Activated T-helper 1 cell treated with anti-CD3 and anti-CD28 coated beads, Interleukin-2, amount 50 U/mL, for 16 hours (primary cell): ENCODE measurements at places on chromosomes 13 and 19.

DNA sequence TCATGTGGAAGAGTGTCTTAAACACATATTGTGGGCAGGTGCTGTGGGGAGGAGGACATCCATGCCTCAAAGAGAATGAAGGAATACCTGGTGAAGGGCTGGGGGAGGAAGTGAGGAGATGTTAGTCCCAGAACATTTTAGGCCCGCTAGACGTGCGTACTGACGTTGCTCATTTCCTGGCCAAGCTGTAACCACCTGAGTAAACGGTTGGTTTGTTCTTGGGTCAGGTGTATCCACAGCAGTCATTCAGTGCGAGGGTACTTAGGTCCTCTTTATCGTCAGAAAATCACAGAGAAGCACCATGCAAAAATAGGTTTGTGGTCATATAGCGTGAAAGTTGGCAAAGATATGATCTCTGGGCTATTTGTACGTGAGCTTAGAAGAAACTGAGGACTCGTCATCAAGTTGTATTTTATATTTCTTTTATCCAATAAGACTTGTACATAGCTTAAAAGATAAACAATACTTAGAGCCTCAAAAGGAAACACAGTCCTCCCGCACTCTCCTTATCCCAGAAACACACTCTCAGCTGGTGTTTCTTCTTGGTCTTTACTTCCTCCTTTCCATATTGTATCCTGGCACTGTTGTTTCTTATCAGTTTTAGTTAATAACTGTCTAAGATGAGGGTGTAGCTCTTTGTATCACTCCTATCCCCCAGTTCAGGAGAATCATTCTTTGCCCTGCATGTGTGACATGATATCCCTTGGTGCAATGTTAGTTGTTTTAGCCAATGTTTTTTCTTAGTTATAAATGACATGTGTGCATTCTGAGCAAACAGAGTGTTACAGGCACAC lies 52.0 kb downstream of the ARHGEF7 start:
- no peak for DNase-seq

DNA sequence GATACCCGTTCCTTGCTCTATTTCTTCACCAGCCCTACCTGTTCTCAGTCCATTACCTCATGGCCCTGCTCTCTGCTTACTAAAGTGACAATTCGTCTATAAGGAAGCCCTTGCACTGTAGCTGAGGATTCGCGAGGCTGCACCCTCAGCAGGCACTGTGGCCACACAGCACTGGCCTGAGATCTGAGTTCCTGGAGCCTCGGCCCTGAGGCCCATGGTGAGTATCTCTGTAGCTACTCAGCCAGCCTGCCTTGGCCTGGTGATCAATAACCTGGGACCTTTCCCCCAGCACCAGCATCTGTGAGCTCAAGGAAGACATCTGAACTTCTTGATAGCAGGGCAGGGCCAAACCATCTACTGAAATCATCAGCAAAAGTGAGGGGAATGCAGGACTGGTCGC lies 90.7 kb downstream of the RGCC start:
- DNase-seq: no peak

DNA sequence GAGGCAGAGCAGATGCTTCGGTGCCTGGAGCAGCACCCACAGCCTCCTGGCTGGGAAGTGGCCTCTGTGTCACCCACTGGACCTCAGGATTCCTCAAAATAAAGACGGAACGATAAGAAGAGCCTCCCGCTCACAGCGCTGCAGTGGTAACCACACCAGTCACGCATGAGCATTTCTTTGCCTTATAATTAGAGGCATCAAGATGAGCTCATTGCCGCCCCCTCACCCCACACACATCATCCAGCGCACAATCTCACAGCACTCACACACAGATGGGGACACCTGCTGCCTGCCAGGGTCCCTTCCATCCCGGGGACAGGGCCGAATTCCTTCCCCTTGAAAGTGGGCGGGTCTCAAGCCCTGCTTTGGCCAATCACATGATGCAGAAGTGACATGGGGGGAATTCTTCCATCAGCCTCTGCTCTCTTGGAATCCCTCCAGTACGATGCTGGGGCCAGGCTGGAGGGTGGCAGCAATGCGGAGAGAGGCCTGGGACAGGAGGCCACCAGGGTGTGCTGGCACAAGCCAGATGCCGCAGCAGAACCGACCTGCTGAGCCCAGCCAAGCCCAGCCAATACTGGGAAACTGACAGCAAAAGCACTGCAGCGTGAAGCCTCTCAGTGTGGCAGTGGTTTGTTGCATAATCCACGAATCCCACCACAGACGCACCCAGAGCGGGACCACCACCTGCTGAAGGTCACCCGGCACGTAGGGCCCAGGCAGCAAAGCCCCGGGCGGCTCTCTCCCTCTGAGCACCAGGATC lies 16.0 kb downstream of the PIP5K1C start:
- no peak for DNase-seq

- DNase-seq: no peak
Measured at GRCh38 chr19:40960062-40960685, 30.9 kb upstream of the CYP2B6 start.

GRCh38 chr13:73599232-73600128 lies 534.7 kb downstream of the KLF12 start:
- DNase-seq: no peak

DNA sequence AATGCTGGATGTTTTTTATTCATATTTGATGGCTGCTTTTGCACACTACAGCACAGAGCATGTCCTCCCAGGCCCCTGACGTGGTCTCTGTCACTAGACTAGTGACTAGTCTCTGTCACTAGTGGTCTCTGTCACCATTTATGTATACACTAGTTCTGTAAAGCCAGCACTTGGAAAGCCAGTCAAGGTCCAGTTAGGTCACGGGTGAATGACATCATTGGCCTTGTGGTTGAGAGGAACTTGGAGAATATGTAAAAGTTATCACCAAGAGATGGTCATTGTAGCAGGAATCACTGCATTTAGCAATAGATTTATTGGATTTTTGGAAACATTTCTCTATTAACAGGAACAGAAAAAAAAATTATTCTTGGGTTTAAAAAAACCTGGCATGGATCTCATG lies 72.9 kb downstream of the SHISA2 start:
- DNase-seq: no peak

DNA sequence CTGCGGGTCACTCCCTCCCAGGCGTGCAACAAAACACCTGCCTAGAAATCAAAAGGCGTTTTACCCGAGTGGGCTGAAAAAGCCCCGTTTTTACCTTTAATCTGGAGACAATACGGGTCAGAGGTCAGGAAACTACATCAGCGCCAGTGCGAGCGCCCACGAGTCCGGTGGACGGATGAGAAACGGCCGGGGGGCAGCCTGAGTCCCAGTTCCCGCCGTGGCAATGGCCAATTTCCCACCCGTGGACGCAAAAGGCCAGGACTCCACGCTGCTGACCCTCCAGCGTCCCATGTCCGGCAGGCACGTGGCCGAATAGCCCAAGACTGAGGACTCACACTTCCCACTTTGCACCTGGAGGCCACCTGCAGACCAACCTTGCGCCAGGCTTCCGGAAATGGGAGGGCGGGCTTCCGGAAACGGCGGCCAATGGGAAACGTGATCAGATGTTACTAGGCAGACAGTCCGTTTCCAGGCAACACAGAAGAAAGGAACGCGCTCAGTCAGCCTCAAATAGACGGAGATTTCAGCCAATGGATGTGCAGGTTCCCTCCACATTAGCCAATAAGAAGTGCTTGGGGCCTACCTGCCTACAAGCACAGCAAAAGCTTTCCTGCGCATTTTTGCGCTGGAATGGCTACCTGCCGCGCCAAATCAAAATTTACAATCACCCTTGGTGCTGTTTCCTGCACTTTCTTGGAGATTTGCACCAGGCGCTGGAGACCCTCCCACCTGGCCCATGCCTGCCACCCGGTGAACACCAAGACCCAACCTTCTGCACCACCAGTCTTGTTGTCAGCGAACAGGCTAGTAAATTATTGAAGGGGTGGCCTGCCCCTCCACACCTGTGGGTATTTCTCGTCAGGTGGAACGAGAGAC lies 47.4 kb downstream of the ZFP14 start:
- peak; percentile 25 for DNase-seq

- no peak for DNase-seq
Measured at GRCh38 chr19:44741258-44741731, 7.2 kb upstream of the BCL3 start.
